ENCODE measurements at places on chromosomes 16 and 17. TPM values are rescaled to one million over a fixed set of nuclear protein-coding genes. Genes with fewer than 3 reads are reported as not detected.

Gene C16orf89
- 416 TPM for total RNA-seq

Gene SLX4
- 6.2 TPM for total RNA-seq

Gene GUCY2D
- 0.39 TPM for total RNA-seq

Gene MARVELD3
- total RNA-seq = 9.8 TPM

Gene RFNG
- 36.7 TPM for total RNA-seq

Data from spinal cord (tissue), 10 donors.